Cardiac fibroblast (primary cell): ENCODE measurements at places on chromosomes 2 and 18.

GRCh38 chr2:30566631-30567030 is 119.6 kb downstream of the LCLAT1 start:
- peak; percentile 9 for DNase-seq

DNA sequence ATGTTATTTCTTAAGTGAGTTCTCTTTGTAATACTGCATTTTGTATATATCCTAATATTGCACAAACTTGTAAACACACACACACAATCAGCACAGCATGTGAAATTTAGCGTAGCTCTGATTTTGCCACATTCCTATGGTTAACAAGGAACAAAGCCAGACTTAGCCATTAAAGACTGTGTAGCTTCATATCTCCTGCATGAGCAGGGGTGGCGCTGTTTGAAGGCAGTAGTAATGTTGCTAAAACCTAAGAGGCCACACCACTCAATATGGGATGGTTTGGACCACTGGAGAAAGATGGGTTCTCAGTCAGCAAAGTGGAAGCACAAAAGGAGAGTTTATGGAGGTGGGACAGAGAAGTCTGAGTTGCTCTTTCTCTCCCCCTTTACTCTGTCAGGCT is 61.1 kb upstream of the RND3 start:
- DNase-seq = no peak

DNA sequence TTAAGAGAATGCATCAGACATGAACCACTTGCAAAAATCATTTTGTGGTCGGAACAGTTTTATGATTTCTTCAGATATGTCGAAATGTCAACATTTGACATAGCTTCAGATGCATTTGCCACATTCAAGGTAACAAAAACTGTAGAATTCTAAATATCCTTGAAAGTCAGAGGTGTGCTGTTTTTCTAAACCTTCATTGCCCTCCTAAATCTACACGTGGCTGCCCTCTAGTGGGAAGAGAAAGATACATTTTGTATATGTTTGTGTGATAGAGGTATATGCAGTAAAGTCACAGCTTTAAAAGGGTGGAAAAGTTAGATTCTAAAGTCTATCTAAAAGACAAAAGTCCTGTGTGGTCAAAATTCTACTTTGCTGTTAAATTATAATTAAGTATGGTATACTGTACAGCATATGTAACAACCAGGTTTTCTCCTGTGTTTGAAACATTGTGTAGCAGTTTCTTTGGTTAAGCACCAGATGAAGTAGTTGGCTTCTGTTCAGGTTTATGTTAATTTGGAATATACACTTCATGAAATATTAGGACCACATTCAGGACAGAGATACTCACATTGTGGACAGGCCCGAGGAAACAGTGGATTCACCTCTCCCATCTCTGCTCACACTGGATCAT is 65.9 kb upstream of the ITM2C start:
- peak; percentile 73 for DNase-seq

DNA sequence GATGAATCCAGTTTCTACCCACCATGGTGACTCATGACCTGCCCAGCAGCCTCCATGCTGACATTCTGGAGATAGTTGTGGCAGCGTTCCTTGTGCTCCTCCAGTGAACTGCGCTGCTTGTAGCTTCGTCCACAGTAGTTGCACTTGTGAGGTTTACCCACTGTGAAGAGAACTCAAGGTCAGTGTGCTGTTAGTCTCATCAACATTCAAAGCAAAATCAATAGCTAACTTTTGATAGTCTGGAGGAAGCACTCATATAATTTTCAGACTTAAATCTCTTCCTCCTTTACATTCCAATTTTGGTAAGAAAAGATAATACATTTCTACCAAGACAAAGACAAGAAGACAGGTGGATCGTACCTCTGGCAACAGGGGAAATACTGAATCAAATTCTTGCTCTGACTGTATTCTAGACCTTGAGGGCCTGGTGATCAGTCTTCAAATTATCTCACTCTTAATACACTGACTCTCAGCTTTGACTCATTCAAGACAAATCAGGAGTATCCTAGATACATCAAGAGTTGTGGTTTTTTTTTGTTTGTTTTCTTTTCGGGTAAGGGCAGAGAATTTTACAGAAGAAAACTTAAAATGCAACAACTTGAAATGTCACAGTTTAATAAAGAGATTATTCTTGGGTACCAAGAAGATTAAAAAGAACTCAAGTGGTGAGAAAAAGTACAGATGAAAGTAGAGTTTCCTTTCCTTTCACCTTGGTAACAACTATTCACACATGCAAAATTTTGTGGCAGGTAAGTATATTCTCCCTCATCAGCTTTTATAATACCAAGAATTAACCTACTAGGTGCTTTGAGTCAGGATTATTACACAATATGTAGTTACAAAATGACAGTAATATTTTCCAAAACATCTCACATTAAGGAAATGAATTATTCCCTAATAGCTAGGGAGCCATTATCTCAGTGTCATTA is 129.2 kb downstream of the IKZF2 start:
- peak; percentile 70 for DNase-seq

- peak; percentile 52 for DNase-seq
Observed at GRCh38 chr2:36339607-36340218, 15.9 kb upstream of the CRIM1 start.
